Activated CD4-positive, alpha-beta T cell treated with anti-CD3 and anti-CD28 coated beads for 24 hours (primary cell): ENCODE measurements at places on chromosomes 3 and 15.

DNA sequence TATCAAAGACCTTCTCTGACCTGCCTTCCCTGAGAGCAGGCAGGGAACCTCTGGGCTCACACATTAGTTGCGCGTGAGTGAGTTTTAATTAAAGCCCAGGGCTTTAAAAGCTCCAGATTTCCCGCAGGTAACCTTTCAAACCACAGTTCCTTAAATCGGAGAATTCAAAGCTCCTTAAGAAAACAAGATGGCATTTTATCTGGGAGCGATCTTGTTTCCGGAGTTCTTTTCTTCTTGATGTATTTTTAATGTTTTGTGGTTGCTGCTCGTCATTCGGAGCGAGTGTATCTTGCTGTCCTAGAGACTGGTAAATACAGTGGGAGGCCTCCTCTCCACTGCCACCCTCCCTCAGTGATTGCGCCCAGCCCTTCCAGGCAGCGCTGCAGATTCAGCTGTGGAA, 284.3 kb downstream of the CLSTN2 start:
- DNase-seq = no peak

GRCh38 chr3:94822298-94822697, 759.4 kb downstream of the NSUN3 start:
- no peak for DNase-seq

DNA sequence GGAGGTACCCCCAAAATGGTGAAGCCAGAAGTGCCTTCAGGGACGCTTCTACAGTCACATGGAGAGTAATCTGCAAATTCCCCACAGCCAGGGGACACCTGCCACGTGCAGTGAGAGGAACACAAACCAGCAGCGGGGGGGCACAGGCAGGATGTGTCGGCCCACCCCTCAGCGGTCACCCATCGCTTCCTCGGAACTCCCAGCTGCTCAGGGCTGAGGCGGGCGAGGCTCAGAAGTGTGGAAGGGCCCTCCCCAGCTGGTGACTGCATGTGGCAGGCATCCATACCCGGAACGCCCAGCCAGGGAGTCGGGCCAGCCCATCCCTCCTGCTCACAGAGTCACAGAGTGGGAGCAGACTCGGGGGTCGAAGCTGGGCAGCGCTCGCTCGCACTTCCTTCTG, 63.7 kb downstream of the SLC12A8 start:
- no peak for DNase-seq

GRCh38 chr15:65771870-65772269, 20.2 kb downstream of the DENND4A start:
- DNase-seq = no peak

DNA sequence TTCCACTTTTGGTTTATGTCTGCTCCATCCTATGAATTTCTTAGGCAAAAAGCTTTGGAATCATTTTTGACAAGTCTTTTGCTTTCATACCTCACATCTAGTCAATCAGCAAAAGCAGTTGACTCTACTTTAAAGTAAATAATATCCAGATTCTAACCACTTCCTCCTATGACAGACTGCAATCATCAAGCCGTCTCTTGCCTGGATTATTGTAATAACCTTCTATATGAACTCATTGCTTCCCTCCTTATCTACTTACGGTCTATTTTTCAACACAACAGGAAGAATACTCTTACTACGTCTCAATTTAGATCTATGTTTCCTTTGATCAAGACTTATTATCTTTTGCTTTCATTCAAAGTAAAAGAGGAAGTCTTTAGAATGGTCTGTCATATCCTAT, 20.7 kb downstream of the CLDN1 start:
- DNase-seq = no peak

- no peak for DNase-seq
Observed at GRCh38 chr3:78986416-78987101, 781.2 kb downstream of the ROBO1 start.

- no peak for DNase-seq
Observed at GRCh38 chr3:183222631-183223235, 30.3 kb upstream of the B3GNT5 start.
